HFFc6 (cell line): ENCODE measurements at places on chromosomes 3 and 15. TPM values are rescaled to one million over a fixed set of nuclear protein-coding genes. Genes with fewer than 3 reads are reported as not detected.

Gene SLC28A1
- total RNA-seq, result not detected in 3 replicates

Gene ACP3
- total RNA-seq, result not detected in 3 replicates

Gene CHRFAM7A
- total RNA-seq, result not detected in 2 replicates

Gene GCHFR
- 2.4 to 3.4 TPM (median 2.6 TPM) in 3 replicates for total RNA-seq

Gene ATP13A5
- total RNA-seq, result not detected in 3 replicates

Gene CD200R1
- not detected in 2 replicates for total RNA-seq

Gene CRYGS
- 0.50 and 0.68 TPM in 2 replicates for total RNA-seq

Gene GP5
- not detected in 3 replicates for total RNA-seq

Gene FAM107A
- total RNA-seq, result 0.11 TPM in 1 of 2 replicates, not detected in the other

Gene XCR1
- total RNA-seq, result not detected in 3 replicates

Gene SST
- total RNA-seq, result not detected in 3 replicates

Gene PIGZ
- total RNA-seq, result 3.1 and 5.0 TPM in 2 replicates

Gene BCL2A1
- total RNA-seq, result 0.46 TPM in 1 of 2 replicates, not detected in the other

Gene DAZL
- total RNA-seq, result not detected in 3 replicates

Gene GOLGA6B
- not detected in 3 replicates for total RNA-seq

Gene PLA2G4D
- not detected in 3 replicates for total RNA-seq

Gene GALNT15
- total RNA-seq, result 6.1 to 7.2 TPM (median 6.5 TPM) in 3 replicates

Gene LRRC3B
- not detected in 2 replicates for total RNA-seq

Gene CP
- total RNA-seq, result not detected in 3 replicates

Gene TICRR
- total RNA-seq, result 2.7 to 6.2 TPM (median 5.4 TPM) in 3 replicates

Gene GP9
- total RNA-seq, result not detected in 3 replicates
